Activated T-helper 17 cell treated with anti-CD3 and anti-CD28 coated beads, Interleukin-2, amount 50 U/mL, for 72 hours (primary cell): ENCODE measurements at places on chromosomes 2 and 18. TPM values are rescaled to one million over a fixed set of nuclear protein-coding genes. Genes with fewer than 3 reads are reported as not detected.

- no peak for ATAC-seq
Measured at GRCh38 chr18:64639536-64639935, 490.6 kb upstream of the LINC00305 start.

GRCh38 chr2:217856871-217857270, 145.9 kb downstream of the TNS1 start:
- no peak for ATAC-seq

DNA sequence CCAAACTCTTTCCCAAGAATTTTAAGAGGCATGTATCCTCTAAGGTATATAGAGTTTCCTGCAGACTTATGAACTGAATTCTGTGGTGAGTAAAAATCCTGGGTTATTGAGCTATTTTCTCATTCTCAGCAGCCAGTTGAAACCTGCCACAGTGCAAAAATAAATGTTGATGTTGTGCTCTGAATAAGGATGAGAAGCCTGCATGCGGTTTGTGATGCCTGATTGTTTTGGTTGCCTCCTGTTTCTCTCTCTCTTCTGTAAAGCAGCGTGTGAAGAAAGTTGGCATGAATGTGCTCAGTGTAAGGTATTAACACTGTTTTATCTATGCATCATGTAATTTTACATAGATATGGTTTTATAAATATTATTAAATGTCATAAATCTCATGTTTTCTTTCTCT, 452.6 kb downstream of the CDH2 start:
- ATAC-seq = no peak

DNA sequence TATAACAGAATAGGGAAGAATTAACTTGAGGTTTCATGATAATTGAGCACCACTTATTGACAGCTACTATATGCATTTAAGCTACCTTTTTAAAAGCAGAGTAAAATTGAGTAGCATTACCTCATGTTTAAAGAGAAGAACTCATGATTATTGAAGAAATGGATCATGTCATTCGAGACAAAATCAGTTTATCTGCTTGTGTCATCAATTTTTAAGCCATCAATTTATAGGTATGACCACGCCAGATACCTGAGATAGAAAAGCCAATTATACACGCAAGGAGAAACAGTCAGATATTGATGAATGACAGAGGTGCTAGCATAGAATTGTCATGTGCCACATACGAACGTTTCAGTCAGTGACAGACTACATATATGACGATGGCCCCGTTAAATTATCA, 28.4 kb downstream of the DSG2 start:
- ATAC-seq = no peak

DNA sequence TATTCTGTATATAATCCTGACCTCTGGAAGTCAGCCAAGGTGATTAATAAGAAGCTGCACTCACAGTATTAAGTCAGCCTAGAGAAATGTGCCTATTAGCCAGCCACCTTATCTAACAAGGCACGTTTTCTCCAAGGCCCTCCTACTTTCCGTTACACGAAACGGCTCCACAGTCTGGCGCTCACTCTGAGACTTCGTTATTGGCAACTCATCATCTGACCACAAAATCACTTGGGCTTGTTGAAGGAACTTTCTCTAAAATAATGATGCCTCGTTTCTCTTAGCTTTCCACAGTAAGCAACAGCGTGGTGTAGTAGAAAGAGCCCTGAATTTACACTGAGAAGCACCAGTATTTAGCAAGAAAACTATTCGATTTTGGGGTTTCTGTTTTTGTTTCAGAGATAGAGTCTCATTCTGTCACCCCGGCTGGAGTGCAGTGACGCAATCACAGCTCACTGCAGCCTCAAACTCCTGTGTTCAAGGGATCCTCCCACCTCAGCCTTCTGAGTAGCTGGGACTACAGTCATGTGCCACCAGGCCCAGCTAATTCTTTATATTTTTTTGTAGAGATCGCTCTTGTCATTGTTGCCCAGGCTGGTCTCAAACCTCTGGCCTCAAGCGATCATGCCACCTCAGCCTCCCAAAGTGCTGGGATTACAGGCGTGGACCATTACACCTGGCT, 53.6 kb upstream of the SLC14A1 start:
- peak; percentile 60 for ATAC-seq

DNA sequence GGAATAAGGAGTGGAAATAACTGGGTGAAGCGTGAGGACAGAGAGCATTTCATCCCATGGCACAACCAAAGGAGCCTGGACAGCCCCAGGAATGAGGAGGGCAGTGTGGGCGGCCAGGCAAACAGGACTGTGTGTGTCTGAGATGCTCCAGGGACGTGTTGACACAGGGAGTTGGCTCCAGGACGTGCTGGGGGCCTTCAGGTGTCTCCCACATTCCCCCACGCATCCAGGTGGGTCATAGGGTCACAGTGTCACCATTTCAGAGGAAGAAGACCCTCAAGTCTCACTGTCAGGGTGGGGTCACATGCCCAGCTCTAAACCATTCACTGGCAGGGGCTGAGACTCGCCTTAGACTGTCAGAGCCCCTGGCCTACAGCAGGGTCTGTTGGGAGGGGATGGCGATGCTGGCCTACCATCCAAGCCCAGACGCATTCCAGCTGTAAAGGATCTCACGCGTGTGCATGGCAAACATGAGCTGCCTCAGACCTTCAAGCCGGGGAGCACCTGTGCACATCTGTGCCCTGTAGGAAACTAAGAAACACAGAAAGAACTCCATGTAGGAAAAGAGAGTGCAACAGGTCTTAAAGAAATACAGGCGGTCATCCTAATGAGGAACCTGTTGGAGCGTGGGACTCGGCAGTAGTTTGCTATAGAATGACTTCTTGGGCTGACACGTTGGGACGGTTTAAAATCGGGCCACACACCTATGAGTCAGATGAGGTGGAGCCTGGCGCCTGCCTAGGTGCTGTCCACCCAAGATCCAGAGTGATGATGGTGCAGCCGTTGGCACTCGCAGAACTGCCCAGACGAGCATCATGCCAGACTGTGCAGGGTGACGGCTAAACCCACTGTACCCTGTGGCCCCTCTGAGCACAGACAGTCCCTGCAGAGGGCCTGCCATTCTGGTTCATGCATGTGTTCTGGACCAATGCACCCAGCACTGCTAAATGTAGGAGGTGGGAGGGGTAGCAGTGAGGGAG, 17.3 kb downstream of the PARD6G start:
- ATAC-seq = no peak

The DNMT3A gene
- total RNA-seq = 55.2 TPM
